ENCODE measurements at places on chromosomes 5 and 9. TPM values are rescaled to one million over a fixed set of nuclear protein-coding genes. Genes with fewer than 3 reads are reported as not detected.

Gene PCDH12
- total RNA-seq, result 1.9 TPM

Gene TRIM7
- 1.0 TPM for total RNA-seq

Gene AQP7
- total RNA-seq, result 0.66 TPM

Gene HEMGN
- 3.6 TPM for total RNA-seq

Gene ICE1
- 29.9 TPM for total RNA-seq

Gene TNC
- 0.14 TPM for total RNA-seq

Gene FCN2
- not detected for total RNA-seq

Gene IL11RA
- 83.8 TPM for total RNA-seq

Gene BTNL9
- total RNA-seq, result not detected

Gene SURF4
- 205 TPM for total RNA-seq

Gene CER1
- not detected for total RNA-seq

All from T-helper 2 cell treated with Interferon-gamma antibody and Interleukin-4, amounts not matched to agents 100 ng/mL and 5 ng/mL, for 36 hours (primary cell).